ENCODE measurements at places on chromosomes 1 and 21. TPM values are rescaled to one million over a fixed set of nuclear protein-coding genes. Genes with fewer than 3 reads are reported as not detected.
A peak's percentile ranks its signal among the peaks of the same experiment; 100 is the strongest.

GRCh38 chr1:154501423-154502065 lies 475 bp upstream of the TDRD10 start:
- DNase-seq = peak; percentile 40

GRCh38 chr1:165228676-165229075 lies 127.8 kb downstream of the LMX1A start:
- no peak for DNase-seq

DNA sequence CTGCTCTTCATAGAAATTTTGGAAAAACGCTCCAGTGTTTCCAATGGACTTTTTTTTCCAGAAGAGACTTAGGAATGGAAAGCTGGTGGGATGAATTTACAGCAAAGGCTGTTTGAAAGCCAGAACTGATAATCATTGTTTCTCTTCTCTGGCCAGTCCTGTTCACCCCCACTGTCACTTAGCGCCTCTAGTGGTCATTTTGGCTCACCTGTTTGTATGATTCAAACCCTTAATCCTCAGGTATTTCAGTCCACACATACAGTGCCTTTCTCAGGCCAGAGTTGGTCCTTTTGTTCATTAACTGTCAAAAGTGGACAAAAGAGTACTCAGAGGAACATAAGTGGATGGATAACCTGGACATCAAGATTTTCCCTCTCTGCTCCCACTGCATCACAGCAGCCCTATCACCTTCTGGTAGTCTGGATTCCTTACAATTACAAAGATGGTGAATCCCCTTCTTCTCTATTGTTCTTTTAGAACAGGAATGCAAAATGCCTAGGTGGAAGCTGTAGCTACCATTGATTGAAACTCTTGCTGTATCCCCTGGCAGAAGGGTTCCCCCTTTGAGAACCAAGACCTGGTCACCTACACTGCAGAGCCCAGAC lies 177.6 kb upstream of the OLFM3 start:
- no peak for DNase-seq

RASAL2 gene
- 32.4 TPM for total RNA-seq

MTARC2 gene
- total RNA-seq = 9.1 TPM

UTS2 gene
- not detected for total RNA-seq

Data from Calu3 (cell line).